ENCODE measurements at places on chromosomes 16 and 17.
A peak's percentile ranks its signal among the peaks of the same experiment; 100 is the strongest.

DNA sequence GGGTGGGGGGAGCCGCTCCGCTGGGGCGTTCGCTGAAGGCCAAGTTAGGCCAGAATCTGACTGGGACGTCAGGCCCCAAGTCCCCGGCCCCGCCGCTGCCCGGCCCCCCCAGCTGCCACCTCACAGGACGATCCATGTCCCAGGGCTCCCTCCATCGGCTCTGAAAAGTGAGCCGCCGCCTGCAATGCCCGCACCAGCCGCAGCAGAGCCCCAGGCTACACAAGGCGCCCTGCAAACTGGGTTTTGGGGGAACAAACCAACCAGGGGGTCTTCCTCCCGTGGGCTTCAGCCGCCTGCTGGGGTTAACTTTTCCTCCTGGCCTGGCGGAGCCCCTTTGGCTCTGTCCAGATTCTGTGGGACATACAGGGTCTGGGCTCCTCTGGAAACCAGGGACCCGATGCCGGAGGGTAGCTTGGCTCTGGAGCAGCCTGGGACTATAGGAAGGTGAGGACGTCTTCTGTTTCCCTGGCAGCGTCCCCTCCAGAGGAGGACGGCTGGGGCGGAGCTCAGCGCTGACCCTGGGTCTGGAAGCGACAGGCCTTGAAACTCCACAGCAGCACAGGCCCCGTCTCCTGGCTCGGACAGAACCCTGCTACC is 835 bp downstream of the NME4 start:
- DNase-seq = peak; percentile 16

DNA sequence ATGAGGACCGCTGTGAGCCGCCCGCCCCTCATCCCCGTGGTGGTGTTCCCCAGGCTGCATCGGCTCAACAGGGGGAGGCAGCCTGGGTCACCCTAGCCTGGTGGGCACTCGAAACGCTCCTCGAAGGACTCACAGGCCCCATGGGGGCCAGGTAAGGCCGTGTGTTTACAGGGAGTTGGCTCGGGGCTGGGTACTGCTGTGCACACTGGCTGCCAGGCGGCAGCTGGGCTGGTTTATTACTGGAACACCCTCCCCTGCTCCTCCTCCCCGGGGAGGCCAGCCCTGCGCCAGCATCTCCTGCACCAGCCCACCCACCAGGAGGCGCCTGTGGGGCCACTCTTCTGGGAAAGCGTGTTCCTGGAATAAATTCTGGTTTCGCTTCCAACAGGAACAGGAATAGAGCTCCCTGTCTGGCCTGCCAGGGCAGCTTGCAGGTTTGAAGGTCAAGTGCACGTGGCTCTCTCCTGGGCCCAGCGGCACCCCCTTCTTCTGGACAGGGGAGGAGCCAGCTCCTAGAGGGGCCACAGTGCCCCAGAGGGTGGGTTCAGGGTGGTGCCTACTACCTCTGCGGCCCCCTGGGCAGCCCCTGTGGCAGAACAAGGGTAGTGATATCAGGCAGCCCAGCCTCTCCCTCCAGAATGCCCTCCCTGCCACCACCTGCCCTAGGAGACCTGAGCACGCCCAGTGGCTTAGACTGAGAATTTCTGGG is 11.3 kb downstream of the MCRIP1 start:
- no peak for DNase-seq

DNA sequence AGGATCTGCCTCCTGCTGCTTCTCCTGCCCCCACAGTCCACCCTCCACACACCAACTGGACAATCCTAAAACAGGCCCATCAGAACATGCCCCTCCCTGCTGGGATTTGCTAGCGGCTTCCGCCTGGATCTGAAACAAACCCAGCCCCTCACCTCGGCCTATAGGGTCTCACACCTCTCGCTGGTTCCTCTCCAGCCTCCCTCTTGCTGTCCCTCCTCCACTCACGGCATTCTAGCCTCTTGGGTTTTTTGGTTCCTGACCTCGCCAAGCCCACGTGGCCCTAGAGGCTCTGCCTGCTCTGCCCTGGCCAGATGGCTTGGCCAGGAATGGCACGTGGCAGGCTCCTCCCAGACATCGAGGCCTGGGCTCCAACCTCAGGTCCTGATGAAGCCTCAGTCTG is 15.7 kb upstream of the MTSS2 start:
- DNase-seq = no peak

GRCh38 chr16:64272028-64272427 is 849.8 kb downstream of the CDH11 start:
- no peak for DNase-seq

GRCh38 chr16:58027161-58027915 is 1.8 kb downstream of the MMP15 start:
- DNase-seq = no peak

DNA sequence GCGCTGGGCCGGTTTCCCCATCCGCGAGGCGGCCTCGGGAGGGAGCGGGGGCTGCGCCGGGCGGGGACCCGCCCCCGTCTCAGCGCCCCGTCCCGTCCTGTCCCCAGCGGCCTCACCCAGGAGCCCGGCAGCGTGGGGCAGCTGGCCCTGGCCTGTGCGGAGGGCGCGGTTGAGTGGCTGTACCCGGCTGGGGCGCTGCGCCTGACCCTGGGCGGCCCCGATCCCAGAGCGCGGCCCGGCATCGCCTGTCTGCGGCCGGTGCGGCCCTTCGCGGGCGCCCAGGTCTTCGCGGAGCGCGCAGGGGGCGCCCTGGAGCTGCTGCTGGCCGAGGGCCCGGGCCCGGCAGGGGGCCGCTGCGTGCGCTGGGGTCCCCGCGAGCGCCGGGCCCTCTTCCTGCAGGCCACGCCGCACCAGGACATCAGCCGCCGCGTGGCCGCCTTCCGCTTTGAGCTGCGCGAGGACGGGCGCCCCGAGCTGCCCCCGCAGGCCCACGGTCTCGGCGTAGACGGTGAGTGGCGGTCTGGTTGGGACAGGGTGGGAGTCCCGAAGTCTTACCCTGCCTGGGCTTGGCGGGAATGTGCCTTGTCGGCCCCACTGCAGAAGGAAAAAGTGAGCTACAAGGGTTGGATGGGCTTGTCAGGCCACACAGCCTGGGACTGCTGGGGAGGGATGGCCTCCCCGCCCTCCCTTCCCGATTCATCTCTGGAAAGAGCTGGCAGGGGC is 720 bp downstream of the METRN start:
- DNase-seq = no peak

DNA sequence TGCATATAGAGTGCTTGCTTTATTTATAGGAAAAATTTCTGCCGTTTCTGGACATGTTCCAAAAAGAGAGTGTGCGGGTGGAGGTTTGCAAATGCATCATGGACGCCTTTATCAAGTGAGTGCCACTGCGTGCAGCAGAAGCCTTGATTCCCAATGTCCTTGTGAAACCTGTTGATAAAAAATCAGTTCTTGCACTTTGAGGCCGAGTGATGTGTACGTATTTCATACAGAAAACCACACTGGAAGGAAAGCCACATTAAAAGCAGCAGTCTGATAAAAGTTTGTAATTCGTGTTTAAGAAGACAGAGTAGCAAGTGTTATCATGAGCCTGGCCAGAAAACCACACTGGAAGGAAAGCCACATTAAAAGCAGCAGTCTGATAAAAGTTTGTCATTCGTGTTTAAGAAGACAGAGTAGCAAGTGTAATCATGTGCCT is 78.0 kb downstream of the KNOP1 start:
- DNase-seq = no peak

- DNase-seq = no peak
These were observed 183.6 kb upstream of the RPL38 start for GRCh38 chr17:74019860-74020259.

GRCh38 chr16:79607587-79607986 is 7.0 kb upstream of the MAF start:
- no peak for DNase-seq

DNA sequence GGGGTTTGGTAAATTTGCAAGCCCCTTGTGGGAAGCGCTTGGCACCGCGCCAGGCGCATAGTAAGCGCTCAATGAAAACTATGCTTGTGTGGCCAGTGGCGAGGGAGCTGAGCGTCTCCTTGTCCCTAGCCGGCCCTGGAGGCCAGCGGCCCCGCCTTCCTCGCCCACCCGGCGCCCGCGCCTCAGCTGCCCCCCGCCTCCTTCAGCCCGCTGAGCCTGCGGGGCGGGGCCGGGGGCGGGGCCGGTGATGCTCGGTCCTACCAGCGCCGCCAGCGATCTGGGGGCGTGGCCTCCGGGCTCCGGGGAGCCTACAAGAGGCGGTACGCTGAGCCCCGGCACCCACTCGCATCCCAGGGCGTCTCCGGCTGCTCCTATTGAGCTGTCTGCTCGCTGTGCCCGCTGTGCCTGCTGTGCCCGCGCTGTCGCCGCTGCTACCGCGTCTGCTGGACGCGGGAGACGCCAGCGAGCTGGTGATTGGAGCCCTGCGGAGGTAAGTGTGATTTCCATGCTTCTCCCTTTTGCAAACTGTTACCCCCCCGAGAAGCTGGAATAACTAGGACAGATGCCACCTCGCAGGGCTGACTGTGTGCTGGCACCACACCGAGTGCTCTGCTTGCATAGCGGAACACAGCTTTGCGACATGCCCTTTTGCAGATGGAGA is at the start of gene CRISPLD2:
Gene CRISPLD2 (plus strand): TSS at position 342 of the 661 bp plus-strand sequence. CDS start 18,511 bp downstream, outside the sequence.
- DNase-seq = peak; percentile 60

DNA sequence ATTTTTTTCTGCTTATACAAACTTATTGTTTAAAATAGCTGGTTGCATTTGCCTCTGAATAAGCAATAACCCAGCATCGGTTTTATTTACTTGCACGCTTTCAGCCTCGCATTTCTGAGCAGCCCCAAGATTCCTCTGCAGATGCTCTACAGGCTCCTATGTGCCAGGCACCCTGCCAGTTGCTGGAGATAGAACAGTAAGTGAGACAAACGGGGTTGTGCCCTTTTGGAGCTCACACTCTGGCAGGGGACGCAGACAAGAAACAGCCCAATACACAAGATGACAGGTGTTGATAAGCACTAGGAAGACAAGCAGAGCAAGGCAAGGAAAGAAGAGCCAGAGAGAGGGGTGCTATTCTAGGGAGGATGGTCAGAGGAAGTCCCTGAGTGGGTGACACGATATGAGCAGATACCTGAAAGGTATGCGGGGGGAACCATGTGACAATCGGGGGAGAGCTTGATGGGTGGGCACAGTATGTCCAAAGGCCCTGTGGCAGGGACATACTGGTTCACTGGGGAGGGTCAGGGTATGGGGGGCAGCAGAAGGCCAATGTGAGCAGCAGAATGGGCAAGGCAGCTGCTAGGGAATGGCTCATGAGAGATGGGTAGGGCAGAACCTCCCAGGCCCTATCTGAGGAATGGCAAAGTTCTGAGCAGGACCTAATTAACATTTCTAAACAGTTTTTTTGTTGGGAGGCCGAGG is 18.7 kb upstream of the ADORA2B start:
- no peak for DNase-seq

- DNase-seq = no peak
These were observed 1032.8 kb upstream of the CDH8 start for GRCh38 chr16:63069047-63069446.

DNA sequence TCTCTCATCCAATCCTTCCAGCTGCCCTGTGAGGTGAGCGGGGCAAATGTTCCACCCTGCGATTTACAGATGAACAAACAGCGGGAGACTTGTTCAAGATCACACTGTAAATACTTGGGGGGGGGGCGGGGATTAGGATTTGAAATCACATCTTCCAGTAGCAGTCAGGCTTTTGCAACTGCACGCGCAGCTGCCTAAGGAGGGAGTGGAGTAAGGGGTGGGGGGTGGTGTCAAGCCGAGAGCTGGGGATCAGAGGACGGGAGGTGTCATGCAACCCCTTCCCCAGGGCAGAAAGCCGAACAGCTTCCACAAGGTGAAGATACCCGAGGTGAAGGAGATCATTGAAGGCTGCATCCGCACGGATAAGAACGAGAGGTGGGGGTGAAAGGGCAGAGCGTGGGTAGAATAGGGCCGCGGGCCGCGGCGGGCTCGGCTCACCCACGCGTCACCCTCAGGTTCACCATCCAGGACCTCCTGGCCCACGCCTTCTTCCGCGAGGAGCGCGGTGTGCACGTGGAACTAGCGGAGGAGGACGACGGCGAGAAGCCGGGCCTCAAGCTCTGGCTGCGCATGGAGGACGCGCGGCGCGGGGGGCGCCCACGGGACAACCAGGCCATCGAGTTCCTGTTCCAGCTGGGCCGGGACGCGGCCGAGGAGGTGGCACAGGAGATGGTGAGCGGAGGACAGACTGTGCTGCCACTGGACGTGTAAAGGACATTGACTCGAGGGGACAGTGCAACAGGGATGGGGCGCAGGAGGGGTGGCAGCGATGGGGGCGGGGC is 4.6 kb downstream of the WNK4 start:
- DNase-seq = no peak

DNA sequence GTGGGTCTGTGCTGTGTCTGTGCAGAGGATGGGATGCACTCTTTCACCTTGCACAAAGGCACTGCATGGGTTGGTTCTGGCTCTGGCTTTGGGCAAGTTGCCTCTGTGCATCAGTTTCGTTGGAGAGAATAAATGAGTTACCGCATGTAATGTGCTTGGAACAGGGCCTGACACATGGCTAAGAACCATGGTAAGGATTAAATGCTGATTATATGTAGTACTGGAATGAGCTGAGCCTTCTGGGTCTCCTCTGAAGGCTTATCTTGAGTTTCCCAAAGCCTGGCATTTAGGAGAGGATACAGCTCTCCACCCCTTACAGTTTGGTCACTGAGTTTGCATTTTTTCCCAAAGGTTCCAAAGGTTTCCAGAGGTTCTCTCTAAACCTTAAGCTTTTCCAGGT is 69.1 kb downstream of the KSR1 start:
- DNase-seq = no peak

- DNase-seq = no peak
These were observed 293.3 kb downstream of the MAF start for GRCh38 chr16:79307214-79307613.

GRCh38 chr16:87653234-87653633 is 50.9 kb downstream of the JPH3 start:
- no peak for DNase-seq

DNA sequence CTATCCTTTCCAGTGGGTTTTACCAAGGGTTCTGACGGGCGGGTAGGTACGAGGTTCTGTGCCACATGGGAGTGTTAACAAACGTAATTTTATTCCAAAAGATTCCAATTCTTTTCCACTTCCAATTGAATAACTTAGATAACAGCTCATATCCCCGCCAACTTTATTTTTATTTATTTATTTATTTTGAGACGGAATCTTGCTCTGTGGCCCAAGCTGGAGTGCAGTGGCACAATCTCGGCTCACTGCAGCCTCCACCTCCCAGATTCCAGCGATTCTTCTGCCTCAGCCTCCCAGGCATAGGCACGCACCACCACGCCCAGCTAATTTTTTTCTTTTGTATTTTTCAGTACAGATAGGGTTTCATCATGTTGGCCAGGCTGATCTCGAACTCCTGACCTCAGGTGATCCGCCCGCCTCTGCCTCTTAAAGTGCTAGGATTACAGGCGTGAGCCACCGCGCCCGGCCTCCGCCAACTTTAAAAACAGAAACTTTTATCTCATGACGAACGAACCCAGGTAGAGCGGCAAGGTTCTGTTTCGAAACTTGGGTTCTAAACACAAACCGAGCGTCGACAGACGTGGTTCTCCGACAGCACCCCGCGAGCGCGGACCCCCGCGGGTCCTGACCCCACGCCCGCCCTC is 613 bp downstream of the ECI1 start:
- peak; percentile 21 for DNase-seq

DNA sequence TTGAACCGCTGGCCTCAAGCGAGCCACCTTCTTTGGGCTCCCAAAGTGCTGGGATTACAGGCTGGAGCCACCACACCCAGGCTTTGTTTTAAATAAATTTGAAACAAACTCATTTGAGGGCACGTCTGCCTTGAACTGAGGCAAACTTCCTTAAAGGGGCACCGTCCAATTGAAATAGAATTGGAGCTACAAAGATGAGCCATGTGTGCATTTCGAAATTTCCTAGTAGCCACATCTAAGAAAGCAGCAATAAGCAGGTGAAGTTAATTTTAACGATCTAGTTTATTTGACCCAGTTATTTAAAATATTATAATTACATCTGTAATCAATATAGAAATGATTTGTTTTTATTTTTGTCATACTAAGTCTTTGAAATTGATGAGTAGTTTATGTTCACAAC is 755 bp upstream of the C16orf89 start:
- DNase-seq = no peak
